Activated naive CD8-positive, alpha-beta T cell treated with anti-CD3 and anti-CD28 coated beads, Interleukin-2, amount 10 ng/mL, durations not matched to agents 7 days and 5 days (primary cell): ENCODE measurements at places on chromosomes 16 and 17. TPM values are rescaled to one million over a fixed set of nuclear protein-coding genes. Genes with fewer than 3 reads are reported as not detected.

- DNase-seq: no peak
- no peak overlapping the region for H3K27ac ChIP-seq
- H3K4me1 ChIP-seq: peaks cover 43% of the 10 kb centered on the region
- no peaks in the 10 kb centered on the region for H3K36me3 ChIP-seq
- no peak overlapping the region for H3K4me3 ChIP-seq
Measured at GRCh38 chr17:17111401-17112393, 69.4 kb downstream of the MPRIP start.

GRCh38 chr16:16042076-16042475 is 92.7 kb downstream of the ABCC1 start:
- H3K4me1 ChIP-seq: peaks cover 18% of the 10 kb centered on the region
- H3K27me3 ChIP-seq: no peaks in the 10 kb centered on the region
- no peak overlapping the region for H3K4me3 ChIP-seq
- peaks cover 50% of the 10 kb centered on the region for H3K36me3 ChIP-seq

GRCh38 chr17:77863814-77864161 is 94.7 kb upstream of the TNRC6C start:
- H3K4me1 ChIP-seq: peaks cover 10% of the 10 kb centered on the region
- H3K27me3 ChIP-seq: no peaks in the 10 kb centered on the region
- DNase-seq: no peak
- no peaks in the 10 kb centered on the region for H3K36me3 ChIP-seq
- H3K27ac ChIP-seq: peak overlapping the region; percentile 42
- no peak overlapping the region for H3K4me3 ChIP-seq

DNA sequence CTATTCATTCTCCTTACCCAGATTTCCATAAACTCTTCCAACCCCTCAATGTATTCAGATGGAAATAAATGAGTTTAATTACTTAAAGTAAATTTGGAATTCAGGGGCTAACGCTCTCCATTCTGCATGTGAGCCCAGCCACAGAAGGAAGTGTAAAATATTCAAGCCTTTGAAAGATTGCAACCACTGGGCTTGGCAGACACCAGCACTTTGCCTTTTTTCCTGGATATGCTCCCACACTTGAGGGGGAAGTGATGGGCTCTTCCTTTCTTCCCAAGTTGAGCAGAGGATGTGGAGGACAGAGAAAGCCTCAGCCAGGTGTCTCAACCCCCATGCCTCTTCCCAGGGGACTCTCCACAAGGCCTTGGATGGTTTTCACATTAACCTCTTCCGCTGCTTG is 825.1 kb upstream of the EEF2KMT start:
- no peaks in the 10 kb centered on the region for H3K27me3 ChIP-seq
- no peak overlapping the region for H3K4me3 ChIP-seq
- no peaks in the 10 kb centered on the region for H3K4me1 ChIP-seq

- no peak overlapping the region for H3K4me3 ChIP-seq
- H3K27ac ChIP-seq: peak overlapping the region; percentile 13
- H3K36me3 ChIP-seq: peaks cover 15% of the 10 kb centered on the region
- DNase-seq: peak; percentile 23
- peaks cover 39% of the 10 kb centered on the region for H3K4me1 ChIP-seq
Measured at GRCh38 chr16:27369806-27370205, 32.2 kb upstream of the IL21R start.

DNA sequence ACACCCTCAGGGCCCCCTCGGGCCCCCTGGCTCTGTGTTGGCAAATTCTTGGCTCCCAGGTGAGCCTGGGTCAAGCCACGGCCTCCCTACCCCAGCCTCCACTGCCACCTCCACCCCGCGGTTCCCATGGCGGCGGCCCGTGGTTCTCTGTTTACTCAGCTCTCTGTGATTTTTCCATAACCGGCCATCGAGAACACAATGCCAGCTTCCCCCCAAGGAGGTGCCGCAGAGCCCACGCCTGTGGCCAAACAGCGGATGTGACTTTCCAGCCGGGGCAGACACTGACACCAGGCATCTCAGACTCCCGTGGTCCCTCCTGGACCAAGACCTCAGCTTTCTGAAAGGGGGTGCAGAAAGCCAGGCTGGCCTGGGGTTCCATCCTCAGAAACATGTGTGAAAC is 21.6 kb upstream of the ATP2A3 start:
- H3K36me3 ChIP-seq: no peaks in the 10 kb centered on the region
- no peak overlapping the region for H3K27ac ChIP-seq
- peaks cover 8% of the 10 kb centered on the region for H3K27me3 ChIP-seq

DNA sequence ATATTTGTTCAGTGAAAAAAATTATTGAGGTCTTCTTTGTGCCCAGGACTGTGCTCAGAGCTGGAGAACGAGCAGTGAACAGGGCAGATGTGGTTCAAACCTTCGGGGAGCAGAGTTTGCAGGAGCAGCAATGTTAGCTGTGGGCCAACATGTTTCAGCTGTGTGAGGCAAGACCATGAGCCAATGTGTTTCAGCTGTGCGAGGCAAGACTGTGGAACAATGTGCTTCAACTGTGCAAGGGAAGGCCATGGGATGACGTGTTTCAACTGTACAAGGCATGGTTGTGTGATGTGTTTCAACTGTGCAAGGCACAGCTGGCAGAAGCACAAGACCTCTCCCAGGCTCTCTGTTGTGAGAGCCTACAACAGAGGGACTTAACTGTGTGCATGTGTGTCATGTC is 35.2 kb upstream of the SDK2 start:
- peaks cover 1% of the 10 kb centered on the region for H3K4me1 ChIP-seq
- no peak overlapping the region for H3K4me3 ChIP-seq
- no peak for DNase-seq
- peaks cover 3% of the 10 kb centered on the region for H3K36me3 ChIP-seq

- no peaks in the 10 kb centered on the region for H3K36me3 ChIP-seq
- H3K4me3 ChIP-seq: no peak overlapping the region
- no peak for DNase-seq
Measured at GRCh38 chr17:69246202-69246601, 17.6 kb upstream of the ABCA10 start.

DNA sequence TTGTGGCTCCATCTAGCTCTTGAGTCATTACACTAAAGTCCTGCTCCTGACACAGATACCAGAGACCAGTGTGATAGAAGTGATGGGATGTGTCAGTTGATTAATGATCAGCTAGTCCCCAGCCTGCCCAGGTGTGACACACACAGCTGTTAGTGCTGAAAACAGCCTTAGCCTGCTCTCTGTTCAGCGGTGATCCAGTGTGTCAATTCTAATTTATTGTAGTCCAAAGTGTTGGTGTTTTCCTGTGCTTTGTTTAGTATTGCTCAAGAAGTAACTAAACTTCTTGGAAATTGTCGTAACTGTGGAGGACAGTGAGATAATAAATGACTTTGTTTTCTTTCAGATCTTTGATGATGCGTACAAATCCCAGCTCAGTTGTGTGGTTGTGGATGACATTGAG is 92.3 kb downstream of the WNT3 start:
- no peaks in the 10 kb centered on the region for H3K4me1 ChIP-seq
- H3K4me3 ChIP-seq: no peak overlapping the region
- no peak overlapping the region for H3K27ac ChIP-seq
- no peak for DNase-seq

GRCh38 chr16:12067714-12068401 is 91.3 kb downstream of the SNX29 start:
- no peaks in the 10 kb centered on the region for H3K27me3 ChIP-seq
- no peak for DNase-seq
- no peaks in the 10 kb centered on the region for H3K36me3 ChIP-seq
- H3K27ac ChIP-seq: no peak overlapping the region
- H3K4me3 ChIP-seq: no peak overlapping the region
- H3K4me1 ChIP-seq: peaks cover 1% of the 10 kb centered on the region

- DNase-seq: no peak
- H3K27me3 ChIP-seq: no peaks in the 10 kb centered on the region
- H3K4me1 ChIP-seq: no peaks in the 10 kb centered on the region
- no peaks in the 10 kb centered on the region for H3K36me3 ChIP-seq
- H3K27ac ChIP-seq: no peak overlapping the region
Measured at GRCh38 chr16:19769239-19769638, 51.2 kb downstream of the IQCK start.

- no peaks in the 10 kb centered on the region for H3K27me3 ChIP-seq
- H3K4me3 ChIP-seq: no peak overlapping the region
- no peak for DNase-seq
- no peak overlapping the region for H3K27ac ChIP-seq
- no peaks in the 10 kb centered on the region for H3K36me3 ChIP-seq
- H3K4me1 ChIP-seq: no peaks in the 10 kb centered on the region
Measured at GRCh38 chr17:63120406-63120805, 154.4 kb downstream of the TANC2 start.

DNA sequence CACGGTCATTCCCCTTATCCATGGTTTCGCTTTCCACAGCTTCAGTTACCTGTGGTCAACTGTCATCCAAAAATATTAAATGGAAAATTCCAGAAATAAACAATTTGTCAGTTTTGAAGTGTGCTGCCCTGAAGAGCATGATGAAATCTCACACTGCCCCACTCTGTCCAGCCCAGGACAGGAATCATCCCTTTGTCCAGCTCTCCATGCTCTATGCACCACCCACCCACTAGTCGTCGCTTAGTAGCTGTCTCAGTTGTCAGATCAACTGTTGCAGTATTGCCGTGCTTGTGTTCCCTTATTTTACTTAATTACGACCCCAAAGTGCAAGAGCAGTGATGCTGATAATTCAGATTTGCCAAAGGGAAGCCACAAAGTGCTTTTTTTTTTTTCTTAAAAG is 10.3 kb downstream of the KRT9 start:
- no peak overlapping the region for H3K4me3 ChIP-seq
- no peak overlapping the region for H3K27ac ChIP-seq
- H3K36me3 ChIP-seq: no peaks in the 10 kb centered on the region

DNA sequence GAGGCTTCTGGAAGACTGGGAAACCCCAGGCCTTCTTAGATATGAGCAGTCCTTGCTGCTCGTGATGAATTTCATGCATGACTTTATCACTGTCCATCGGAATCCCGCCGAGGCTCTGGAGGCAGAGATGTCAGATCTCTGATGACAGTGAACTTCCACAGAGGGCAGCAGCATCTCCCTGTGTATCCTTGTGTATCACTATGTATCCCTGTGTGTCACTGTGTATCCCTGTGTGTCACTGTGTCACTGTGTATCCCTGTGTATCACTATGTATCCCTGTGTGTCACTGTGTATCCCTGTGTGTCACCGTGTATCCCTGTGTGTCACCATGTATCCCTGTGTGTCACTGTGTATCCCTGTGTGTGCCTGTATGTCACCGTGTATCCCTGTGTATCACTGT is 160.2 kb upstream of the CHMP6 start:
- H3K36me3 ChIP-seq: peaks cover 14% of the 10 kb centered on the region
- no peaks in the 10 kb centered on the region for H3K27me3 ChIP-seq
- DNase-seq: peak; percentile 10
- peak overlapping the region; percentile 68 for H3K4me3 ChIP-seq
- H3K4me1 ChIP-seq: peaks cover 39% of the 10 kb centered on the region

GRCh38 chr16:84391151-84392030 is 23.1 kb downstream of the ATP2C2 start:
- H3K4me1 ChIP-seq: no peaks in the 10 kb centered on the region
- H3K27me3 ChIP-seq: peaks cover 9% of the 10 kb centered on the region
- no peak for DNase-seq
- H3K36me3 ChIP-seq: no peaks in the 10 kb centered on the region

DNA sequence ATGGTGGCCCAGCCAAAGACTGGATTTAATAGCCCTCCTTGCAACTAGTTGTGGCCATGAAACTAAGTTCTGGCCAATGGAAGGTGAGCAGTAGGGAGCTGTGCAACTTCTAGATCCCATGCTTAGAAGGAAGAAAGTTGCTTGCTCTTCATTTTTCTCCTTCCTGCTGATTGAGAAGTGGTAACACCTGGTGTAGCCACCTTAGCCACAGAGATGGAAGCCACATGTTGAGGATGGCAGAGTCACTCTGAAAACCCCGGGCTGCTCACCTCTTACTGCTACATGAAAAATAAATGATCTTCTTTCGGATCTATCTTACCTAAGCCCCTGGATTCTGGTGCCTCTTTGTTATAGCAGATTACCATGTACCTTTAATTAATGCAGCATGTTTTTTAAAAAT is 10.3 kb upstream of the ATP5MC1 start:
- peaks cover 15% of the 10 kb centered on the region for H3K4me1 ChIP-seq
- no peak for DNase-seq
- no peaks in the 10 kb centered on the region for H3K36me3 ChIP-seq
- no peak overlapping the region for H3K4me3 ChIP-seq
- no peak overlapping the region for H3K27ac ChIP-seq

GRCh38 chr17:6706499-6706898 is 6.7 kb downstream of the SLC13A5 start:
- H3K36me3 ChIP-seq: no peaks in the 10 kb centered on the region
- peaks cover 6% of the 10 kb centered on the region for H3K4me1 ChIP-seq
- H3K27ac ChIP-seq: no peak overlapping the region
- H3K27me3 ChIP-seq: peaks cover 34% of the 10 kb centered on the region
- DNase-seq: no peak

DNA sequence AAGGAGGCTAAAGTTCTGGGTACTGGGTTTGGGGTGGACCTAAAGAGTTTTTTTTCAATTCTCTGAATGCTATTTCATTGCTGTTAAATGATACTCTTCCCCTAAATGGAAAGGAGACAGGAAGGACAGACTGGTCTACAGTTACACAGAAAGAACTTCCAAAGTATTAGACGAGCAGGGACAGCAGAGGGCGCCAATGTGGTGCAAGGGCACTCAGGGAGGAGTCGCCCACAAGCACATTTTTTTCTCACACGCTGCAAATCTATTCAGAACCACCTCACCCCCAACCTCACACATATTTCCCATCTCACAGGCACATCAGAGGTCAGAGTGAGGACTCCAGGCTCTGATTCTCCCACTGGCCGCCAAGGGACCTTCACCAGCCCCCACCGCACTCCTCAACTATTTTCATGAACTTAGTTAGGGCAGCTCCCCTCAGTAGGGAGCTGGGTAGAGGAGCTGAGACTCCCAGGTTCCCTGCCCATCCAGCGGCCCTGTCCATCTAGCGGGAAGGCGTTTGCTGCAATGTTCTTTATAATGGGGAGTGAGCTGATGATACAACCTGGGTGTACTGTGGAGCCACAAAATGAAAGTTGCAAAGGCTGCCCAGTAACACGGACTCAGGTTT is 6.8 kb upstream of the CA4 start:
- H3K4me1 ChIP-seq: peaks cover 28% of the 10 kb centered on the region
- no peak overlapping the region for H3K27ac ChIP-seq
- H3K27me3 ChIP-seq: peaks cover 93% of the 10 kb centered on the region
- peak; percentile 79 for DNase-seq
- H3K36me3 ChIP-seq: no peaks in the 10 kb centered on the region

The FGF11 gene
- total RNA-seq: 28.5 TPM

The SPATA32 gene
- total RNA-seq: 0.65 TPM

The COPZ2 gene
- total RNA-seq: 6.1 TPM

The FAM171A2 gene
- 0.37 TPM for total RNA-seq

The OR4D1 gene
- total RNA-seq: 0.72 TPM

The CLDN7 gene
- total RNA-seq: 2.6 TPM

The FKBP10 gene
- total RNA-seq: 0.94 TPM

The CIITA gene
- total RNA-seq: 13.1 TPM

The KLHL10 gene
- total RNA-seq: not detected

The MARF1 gene
- 111 TPM for total RNA-seq

The TNFRSF13B gene
- total RNA-seq: not detected

The MT1E gene
- 32.6 TPM for total RNA-seq

The C17orf78 gene
- total RNA-seq: not detected

The ST6GALNAC1 gene
- not detected for total RNA-seq

The TNRC6A gene
- total RNA-seq: 46.8 TPM

The MRPS23 gene
- 32.1 TPM for total RNA-seq

The CACNG3 gene
- total RNA-seq: not detected

The LHX1 gene
- not detected for total RNA-seq
